Urothelium cell line (cell line): ENCODE measurements at places on chromosomes 16 and 17.

GRCh38 chr17:7043497-7044198, at the start of gene SLC16A11:
Gene SLC16A11, minus strand, starts transcription at chr17:7044092. Its CDS starts 579 bp downstream, at chr17:7043513.
- no peak for DNase-seq

- DNase-seq = no peak
These were observed 139.0 kb downstream of the HS3ST3A1 start for GRCh38 chr17:13462673-13463124.

DNA sequence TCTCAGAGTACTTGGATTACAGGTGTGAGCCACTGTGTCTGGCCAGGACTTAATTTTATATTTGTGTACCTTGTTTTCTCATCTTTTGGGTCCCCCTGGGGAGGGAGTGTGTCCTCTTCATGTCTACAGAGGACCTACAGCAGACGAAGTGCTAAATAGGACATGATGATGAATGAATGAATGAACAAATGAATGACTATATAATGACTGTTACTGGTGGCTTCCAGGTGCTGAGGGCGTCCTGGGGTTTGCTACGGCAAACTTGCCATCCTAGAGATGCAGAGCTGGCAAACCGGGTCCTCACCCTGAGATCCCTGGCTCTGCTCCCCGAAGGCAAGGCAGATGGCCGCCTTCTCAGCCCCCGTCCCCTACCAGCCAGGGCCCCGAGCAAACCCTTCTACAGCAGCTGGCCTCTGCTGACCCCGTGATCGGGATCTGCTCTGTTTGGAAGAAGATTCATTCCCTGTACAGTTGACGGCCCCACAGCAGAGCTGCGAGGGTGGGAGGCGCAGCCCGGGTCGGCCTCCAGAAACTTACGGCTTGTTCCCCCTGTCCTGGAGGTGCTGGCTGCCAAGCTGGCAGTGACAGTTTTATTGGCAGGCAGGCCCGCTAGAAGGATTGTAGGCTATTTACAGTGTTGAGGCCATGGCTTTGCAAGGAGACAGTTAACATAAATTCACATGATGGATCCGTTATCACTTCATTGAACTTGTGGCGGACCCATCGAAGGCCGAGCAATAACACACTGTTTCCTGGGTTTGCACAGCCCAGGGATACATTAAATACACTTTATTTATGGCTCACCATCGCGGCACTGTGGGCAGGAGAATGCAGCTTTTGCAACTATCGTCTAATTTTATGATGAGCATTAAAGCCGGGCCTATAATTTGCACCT, 197.7 kb upstream of the GSE1 start:
- DNase-seq = no peak

- DNase-seq = no peak
These were observed 348 bp downstream of the MPP2 start for GRCh38 chr17:43906951-43907424.

- no peak for DNase-seq
These were observed 996 bp downstream of the SLC25A10 start for GRCh38 chr17:81713004-81713555.

DNA sequence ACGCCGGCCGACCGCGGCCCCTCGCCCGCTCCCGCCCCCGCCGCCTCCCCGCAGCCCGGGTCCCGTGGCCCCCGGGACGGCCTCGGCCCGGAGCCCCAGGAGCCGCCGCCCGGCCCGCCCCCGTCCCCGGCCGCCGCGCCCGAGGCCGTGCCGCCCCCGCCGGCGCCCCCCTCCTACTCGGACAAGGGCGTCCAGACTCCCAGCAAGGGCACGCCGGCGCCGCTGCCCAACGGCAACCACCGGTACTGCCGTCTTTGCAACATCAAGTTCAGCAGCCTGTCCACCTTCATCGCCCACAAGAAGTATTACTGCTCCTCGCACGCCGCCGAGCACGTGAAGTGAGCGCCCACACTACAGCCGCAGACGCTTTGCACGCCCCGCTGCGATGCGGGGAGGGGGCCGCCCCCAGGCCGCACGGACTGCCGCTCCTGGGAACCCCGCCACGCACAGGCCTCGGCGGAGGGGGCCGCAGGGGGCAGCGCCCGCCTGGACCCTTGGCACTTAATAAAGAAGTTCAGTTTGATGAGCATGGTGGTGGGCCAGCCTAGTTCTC, 35.5 kb upstream of the ZC3H18 start:
- peak; percentile 75 for DNase-seq

- DNase-seq = no peak
These were observed 23.9 kb upstream of the CPSF4L start for GRCh38 chr17:73285603-73285908.

DNA sequence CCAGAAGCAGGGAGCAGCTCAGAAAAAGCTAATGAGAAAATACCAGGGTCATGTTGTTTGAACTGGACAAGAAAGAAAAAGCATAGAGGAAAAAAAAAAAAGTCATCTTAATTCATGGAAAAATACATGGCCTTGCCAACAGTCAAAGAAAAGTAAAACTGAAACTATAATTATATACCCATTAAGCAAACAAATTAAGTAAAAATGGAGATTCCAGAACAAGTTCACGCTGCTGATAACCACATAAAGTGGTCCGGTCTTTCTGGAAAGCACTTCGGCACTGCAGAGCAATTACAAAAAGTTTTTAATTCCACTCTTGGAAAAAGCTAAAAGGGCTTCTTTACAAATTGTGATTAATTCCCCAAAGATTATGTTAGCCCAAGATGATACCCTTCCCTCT, 12.4 kb upstream of the P2RX5 start:
- no peak for DNase-seq

DNA sequence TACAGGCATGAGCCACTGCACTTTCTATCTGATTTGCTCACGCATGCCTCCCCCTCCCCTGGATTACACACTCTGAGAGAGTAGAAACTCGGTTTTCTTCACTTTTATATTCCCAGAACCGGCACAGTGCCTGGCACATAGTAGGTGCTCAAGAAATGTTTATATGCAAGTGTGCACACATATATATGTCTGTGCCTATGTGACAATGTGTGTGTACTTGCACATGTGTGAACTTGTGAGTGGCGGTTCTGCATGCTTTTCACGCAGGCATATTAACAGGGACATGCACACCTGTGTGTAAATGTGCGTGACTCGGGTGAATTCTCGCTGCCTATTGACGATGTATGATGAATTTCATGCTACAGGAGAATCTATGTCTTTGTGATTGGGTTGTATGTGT, 22.1 kb upstream of the IL21R start:
- DNase-seq = no peak

DNA sequence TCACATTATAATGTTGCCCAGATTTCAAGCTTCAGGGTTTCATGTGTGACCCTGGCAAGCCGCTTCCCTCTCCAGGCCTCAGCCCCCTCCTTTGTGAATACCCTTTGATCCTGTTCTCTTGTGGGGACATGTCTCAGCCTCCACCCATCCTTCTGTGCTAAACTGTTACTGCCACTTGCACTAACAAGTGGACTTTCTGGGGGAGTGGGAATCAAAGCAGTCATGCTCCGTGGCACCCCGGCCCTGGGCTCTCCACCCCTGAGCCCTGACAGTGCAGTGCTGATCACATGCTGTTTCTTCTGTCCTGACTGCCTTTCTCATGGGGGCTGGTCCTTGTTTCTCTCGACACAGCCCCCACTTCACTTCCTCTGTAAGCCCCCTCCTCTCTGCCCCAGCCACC, 9.7 kb upstream of the DCAF7 start:
- DNase-seq = no peak

DNA sequence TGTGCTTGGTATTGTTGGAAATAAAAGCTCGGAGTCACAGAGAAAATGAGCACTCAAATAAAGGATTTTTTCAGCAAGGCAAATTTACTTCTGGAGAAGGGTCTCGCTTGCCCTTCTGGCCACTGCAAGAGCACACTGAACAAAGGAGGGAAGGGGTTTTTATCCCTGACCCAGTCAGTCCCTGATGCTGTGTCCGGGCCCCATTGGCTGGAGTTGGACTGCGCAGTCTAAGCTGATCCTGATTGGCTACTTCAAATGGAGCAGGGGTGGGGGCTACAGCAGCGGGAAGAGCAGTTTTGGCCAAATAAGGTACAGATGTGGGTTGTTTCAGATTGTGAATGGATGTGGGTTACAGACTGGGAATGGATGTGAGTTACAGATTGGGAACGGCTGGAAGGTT, 4.3 kb upstream of the NLRP1 start:
- DNase-seq = no peak

GRCh38 chr16:10121491-10121890, 60.7 kb downstream of the GRIN2A start:
- DNase-seq = peak; percentile 68

DNA sequence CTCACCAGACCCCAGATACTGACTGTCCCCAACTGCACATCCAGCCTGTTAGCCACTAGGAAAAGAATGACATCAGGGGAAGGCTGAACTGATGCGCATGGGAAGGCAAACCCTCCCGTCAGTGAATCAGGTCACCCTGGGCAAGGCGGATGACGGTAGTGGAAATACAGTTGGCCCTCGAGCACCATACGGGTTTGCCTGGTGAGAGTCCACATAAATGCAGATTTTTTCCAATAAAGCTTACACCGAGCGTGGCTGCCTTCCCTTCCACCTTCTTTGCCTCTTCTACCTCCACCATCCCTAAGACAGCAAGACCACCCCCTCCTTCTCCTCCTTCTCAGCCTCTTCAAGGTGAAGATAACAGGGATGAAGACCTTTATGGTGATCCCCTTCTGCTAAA, 236.1 kb upstream of the TNRC6C start:
- DNase-seq = no peak

DNA sequence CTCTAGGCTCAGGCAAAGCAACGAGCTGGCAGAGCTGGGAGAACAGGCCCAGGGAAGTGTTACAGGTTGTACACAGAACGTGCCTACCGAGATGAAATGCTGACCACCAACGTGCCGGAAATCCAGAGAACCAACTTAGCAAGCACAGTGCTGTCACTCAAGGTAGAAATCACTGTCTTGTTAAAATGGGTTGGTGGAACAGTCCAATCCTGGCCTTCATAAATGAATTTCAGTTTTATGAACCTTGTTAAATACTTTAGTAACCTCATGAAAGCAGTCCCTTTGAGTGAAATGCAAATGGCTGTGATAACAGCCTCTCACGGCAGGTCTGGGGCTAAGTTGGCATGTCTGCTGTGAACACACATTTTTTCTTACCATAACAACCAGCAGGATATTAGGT, 29.0 kb downstream of the ETV4 start:
- DNase-seq = no peak

- no peak for DNase-seq
These were observed 1.6 kb upstream of the DECR2 start for GRCh38 chr16:400061-400591.

- DNase-seq = no peak
These were observed 517.0 kb downstream of the KIF2B start for GRCh38 chr17:54339731-54340130.

GRCh38 chr17:76024353-76024752, 2.8 kb downstream of the EVPL start:
- DNase-seq = no peak

- DNase-seq = no peak
These were observed 767 bp downstream of the MEOX1 start for GRCh38 chr17:43660816-43661493.

DNA sequence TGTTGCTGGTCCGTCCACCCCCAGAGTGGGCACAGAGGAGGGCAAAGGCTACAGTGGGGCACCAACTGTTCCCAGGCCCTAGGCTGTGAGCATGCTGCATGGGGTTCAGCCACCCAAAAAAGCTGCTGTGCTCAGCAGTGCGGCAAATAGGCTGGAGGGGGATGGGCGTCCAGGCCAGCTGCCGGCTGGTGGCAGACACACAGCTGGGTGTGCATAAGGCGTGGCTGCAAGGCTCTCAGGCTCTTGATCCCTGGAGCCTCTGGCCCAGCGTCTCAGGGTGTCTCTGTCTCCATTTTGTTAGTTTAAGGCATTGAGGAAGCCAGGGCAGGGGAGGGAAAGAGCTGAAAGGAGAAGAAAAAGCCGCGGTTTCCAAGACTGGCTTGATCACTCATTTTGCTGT, 8.8 kb downstream of the RPL19 start:
- no peak for DNase-seq

DNA sequence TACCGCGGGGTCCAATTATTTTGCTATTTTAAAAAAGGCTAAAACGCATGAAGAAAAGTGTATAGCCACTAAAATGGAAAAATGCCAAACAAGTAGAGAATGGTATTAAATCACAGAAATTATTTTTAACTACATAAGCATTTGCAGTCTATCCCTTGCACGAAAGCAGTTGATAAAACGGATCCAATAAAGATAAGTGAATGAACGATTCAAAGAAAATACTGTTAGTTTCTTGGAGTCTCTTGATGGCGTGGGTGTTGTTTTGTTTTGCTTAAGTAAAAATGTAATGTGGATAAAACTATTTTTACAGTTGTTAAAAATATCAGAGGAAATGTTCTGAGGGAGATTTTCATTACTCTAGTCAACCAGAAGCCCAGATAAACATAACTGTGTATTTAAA, 9.3 kb downstream of the HS3ST3A1 start:
- DNase-seq = no peak

DNA sequence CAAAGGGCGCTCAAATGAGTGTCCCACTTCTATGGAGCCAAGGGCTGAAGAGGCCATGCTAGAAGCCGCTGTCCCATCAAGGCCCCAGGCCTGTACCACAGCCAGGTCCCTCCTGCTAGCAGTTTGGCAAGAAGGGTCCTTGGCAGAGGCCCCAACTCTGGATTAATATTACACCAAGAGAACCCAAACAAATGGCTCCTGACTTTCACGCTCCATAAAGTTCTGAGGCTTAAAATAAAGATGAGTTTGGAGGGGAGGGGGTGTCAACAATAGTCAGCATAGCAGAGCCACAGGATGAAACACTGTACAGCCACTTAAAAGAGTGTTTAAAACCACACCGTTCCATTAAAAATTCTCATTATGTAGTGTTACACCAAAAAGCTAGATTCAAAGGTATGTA, 30.5 kb downstream of the CUEDC1 start:
- no peak for DNase-seq

- no peak for DNase-seq
These were observed 78.9 kb upstream of the FBXO47 start for GRCh38 chr17:39045948-39046679.

DNA sequence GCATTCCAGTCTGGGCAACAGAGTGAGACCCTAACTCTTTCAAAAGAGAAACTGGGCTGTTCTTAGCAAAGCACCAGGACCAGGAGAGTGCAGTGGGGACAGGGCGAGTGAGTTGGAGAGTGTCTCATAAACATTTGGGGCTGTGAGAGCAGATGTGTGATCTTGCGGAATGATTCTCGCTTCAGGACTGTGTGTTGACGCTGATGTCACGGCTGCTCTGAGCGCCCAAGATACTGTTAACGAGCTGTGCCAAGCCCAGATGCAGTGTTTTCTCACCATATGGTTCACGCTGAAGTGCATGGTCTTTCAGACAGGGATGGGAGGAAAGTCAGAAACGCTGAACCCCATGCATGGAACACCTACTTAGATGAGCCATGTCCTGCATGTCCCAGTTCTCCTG, 438.2 kb downstream of the HS3ST4 start:
- no peak for DNase-seq

GRCh38 chr17:42240201-42240600, 36.0 kb downstream of the STAT5B start:
- DNase-seq = no peak

- no peak for DNase-seq
These were observed 81.8 kb upstream of the TBC1D3K start for GRCh38 chr17:37842401-37842800.

- DNase-seq = no peak
These were observed 241.4 kb upstream of the DYNLRB2 start for GRCh38 chr16:80299416-80299815.
